HepG2 (cell line): ENCODE measurements at places on chromosomes 3 and 15. TPM values are rescaled to one million over a fixed set of nuclear protein-coding genes. Genes with fewer than 3 reads are reported as not detected.

The TATDN2 gene
- 21.9 and 23.9 TPM in 2 replicates for total RNA-seq

The LRRN1 gene
- not detected in 2 replicates for total RNA-seq

The WNT7A gene
- total RNA-seq = not detected in 2 replicates

The TUSC7 gene
- not detected in 2 replicates for total RNA-seq

The MRAS gene
- 36.2 TPM in 2 replicates for total RNA-seq

DNA sequence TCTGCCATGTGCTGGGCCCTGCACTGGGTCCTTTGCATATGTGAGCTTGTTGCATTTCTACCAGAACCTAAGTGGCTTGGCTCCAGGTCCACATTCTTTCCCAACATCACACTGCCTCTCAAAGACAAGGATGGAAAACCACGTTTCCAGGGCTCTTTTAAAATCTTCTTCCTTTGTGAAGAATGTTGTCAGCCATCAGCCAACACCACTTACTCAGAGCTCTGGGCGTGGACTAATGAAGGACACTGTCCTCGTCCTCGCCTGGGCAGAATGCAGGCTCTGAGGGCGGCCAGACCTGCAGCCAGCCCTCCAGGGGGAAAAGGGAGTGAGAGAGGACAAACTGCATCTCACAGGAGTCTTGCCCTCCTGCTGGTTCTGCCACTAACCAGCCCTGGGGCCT, 49.7 kb downstream of the MAGEF1 start:
- H3K36me3 ChIP-seq = no peaks in the 10 kb centered on the region
- no peaks in the 10 kb centered on the region for H3K27me3 ChIP-seq
- DNase-seq = no peak
- no peak overlapping the region for H3K4me3 ChIP-seq
- no peak overlapping the region for H3K27ac ChIP-seq

- H3K4me1 ChIP-seq = no peaks in the 10 kb centered on the region
- no peaks in the 10 kb centered on the region for H3K27me3 ChIP-seq
- no peak overlapping the region for H3K4me3 ChIP-seq
Measured at GRCh38 chr15:90585863-90586262, 56.1 kb downstream of the CRTC3 start.

DNA sequence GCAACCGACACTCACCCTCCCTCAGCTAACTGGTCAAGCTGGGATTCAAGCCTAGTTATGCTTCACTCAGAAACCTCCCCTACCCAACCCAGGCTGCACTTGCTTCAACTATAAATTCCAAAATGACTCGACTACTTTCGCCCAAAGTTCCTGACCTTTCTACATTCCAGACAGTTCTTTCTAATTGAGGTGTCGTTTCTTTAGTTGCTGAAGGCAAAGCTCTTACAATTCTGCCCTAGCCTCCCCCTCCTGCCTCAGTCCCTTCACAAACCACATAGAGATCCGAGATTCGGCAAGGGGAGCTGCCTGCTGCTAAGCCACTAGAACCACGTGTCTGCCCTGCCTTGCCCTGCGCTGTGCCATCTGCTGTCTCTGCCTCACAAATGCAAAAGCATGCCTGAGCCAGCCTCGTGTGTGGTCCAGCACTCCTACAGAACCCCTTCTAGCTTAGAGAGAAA, 74.7 kb upstream of the SH3GL3 start:
- H3K27me3 ChIP-seq = peaks cover 29% of the 10 kb centered on the region; the same call in 2 of the 3 replicates
- no peak overlapping the region for H3K27ac ChIP-seq
- no peak overlapping the region for H3K4me3 ChIP-seq
- no peak for DNase-seq
- H3K4me1 ChIP-seq = no peaks in the 10 kb centered on the region
- H3K36me3 ChIP-seq = no peaks in the 10 kb centered on the region

- no peak overlapping the region for H3K4me3 ChIP-seq
- H3K27me3 ChIP-seq = no peaks in the 10 kb centered on the region
- H3K4me1 ChIP-seq = no peaks in the 10 kb centered on the region
- no peak overlapping the region for H3K27ac ChIP-seq
Measured at GRCh38 chr15:40463886-40464545, 6.8 kb upstream of the CHST14 start.

DNA sequence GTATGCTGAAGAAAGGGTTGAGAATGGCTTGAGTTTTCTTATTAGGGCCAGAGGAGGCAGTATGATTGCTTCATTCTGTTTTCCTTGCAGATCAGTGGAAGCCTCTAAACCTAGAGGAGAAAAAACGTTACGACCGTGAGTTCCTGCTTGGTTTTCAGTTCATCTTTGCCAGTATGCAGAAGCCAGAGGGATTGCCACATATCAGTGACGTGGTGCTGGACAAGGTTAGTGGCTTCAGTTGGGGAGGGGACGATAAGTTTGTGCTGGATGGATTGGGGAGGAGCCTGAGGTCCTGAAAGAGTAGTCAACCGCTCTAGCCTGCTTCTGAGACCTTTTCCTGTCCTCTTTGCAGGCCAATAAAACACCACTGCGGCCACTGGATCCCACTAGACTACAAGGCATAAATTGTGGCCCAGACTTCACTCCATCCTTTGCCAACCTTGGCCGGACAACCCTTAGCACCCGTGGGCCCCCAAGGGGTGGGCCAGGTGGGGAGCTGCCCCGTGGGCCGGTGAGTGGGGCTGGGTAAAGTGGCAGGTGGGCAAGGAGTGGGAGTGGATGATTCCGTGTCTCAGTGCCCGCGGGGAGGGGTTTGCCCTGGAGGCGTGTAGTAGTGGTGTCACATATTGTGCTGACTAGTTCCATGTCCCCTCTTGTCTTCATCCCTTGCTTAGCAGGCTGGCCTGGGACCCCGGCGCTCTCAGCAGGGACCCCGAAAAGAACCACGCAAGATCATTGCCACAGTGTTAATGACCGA, 8.5 kb downstream of the EIF4G1 start:
- peaks cover 19% of the 10 kb centered on the region for H3K4me1 ChIP-seq
- no peak for DNase-seq
- H3K36me3 ChIP-seq = peaks cover 95% of the 10 kb centered on the region
- H3K27me3 ChIP-seq = no peaks in the 10 kb centered on the region

DNA sequence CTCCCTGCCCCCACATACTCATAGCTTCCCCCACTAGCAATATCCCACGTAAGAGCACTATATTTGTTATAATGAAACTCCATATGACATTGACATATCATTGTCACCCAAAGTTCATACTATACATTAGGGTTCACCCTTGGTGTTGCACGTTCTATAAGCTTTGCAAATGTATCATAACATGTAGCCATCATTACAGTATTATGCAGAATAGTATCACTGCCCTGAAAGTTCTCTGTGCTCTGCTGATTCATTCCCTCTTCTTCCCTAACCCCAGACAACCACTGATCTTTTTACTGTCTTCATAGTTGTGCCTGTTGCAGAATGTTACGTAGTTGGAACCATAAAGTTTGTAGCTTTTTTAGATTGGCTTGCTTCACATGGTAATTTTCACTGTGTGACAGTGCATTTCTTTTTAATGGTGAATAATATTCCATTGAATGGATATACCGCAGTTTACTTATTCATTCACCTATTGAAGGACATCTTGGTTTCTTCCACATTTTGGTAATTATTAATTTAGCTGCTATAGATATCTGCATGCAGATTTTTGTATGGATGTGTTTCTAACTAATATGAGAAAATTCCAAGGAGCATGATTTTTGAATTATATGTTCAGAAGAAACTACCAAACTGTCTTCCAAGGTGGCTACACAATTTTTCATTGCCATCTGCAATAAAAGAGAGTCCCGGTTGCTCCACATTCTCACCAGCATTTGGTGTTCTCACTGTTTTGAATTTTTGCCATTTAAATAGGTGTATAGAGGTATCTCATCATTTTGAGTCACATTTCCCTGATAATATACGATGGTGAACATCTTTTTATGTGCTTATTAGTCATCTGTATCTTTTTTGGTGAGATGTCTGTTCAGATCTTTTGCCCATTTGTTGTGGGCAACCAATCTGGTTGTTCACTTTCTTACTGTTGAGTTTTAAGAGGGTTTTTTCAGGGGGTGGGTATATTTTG, 59.7 kb downstream of the CD200 start:
- H3K27ac ChIP-seq = no peak overlapping the region
- no peaks in the 10 kb centered on the region for H3K27me3 ChIP-seq
- no peaks in the 10 kb centered on the region for H3K36me3 ChIP-seq
- no peak for DNase-seq

- H3K27ac ChIP-seq = no peak overlapping the region
- DNase-seq = no peak
Measured at GRCh38 chr3:52194485-52195290, 3.3 kb upstream of the ALAS1 start.
